ENCODE measurements at places on chromosomes 3 and 15.
A peak's percentile ranks its signal among the peaks of the same experiment; 100 is the strongest.

GRCh38 chr3:37766797-37767776 is 94.6 kb upstream of the CTDSPL start:
- no peak for DNase-seq

DNA sequence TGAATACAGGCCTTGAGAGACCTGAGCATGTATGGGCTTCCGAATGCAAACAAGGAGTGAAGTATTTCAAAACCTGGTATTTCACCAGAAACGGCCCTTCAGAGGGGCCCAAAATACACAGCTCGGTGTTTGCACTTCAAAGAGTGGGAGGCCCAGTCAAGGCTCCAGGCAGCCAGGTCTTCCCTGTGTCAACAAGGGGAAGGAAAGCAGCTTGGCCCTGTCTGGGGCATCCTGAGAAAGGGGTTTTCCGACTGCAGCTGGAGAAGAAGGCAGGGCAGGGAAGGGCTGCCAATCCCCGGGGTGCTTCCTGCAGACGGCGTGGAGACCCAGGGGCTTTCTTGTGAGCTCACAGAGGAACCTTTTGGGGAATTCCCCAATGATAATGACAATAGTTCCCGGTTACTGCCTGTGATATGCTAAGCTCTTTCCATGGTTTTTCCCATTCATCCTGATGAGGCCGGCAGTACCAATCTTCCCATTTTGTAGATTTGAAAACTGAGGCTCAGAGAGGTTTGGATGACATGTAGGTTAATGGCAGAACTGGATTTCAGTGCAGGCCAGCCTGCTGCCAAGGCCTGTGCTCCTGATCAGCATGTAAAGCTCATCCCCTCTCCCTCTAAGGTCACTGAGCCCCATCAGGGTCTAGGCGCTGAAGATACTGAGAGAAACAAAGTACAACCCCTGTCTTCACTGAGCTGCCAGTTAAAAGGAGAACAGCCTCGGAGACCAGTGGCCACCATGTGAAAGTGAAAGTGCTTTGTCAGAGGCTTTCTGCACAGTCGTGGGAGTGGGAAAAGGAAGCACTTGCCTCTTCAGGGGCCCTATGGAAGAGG is 43.0 kb upstream of the TLE3 start:
- no peak for DNase-seq

GRCh38 chr3:127454051-127454450 is 136.5 kb downstream of the TPRA1 start:
- DNase-seq: no peak

- no peak for DNase-seq
Measured at GRCh38 chr3:27302891-27303290, 66.3 kb downstream of the NEK10 start.

DNA sequence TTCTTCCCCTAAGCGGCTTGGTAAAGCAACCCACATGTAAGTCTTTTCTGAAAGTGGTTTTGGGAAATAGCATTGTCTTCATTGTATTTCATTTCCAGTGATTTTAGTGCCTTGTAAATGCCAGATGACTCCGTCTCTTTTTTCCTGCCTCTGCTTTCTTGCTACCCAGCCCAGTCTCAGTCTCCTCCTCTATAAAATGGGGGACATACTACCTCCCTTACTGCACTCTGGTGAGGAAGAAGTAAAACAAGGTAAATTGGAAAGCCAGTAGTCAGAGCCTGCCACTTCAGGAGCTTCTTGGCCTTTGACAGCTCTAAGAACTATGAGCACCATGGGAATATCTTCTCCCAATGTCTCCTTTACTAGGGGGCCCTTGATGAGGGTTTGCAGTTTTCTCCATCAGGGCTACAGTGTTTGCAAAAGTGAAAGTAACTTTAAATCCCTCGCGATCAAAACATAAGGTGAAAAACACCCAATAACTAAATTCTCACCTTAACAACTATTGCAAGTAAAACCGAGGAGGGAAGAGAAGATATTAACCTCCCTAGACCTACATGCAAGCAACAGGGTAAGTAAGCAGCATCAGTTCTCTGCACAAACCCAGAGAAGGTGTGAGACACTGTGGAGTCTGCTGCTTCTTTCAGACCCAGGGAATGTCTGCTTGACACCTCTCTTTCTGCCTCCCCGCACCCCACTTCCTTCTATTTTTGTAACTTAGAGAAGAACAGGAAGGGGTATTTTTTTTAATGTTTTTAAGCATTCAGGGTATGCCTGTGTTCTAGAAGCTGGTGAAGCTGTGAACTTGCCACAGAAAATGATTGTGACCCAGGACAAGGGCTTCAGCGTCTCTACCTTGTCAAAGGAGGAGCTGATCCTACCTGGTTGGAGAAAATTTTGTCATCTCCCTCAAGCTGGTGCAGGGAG is 159.1 kb upstream of the EOMES start:
- no peak for DNase-seq

- DNase-seq: peak; percentile 48
Measured at GRCh38 chr3:17179381-17180205, 294.8 kb downstream of the PLCL2 start.

GRCh38 chr3:184658223-184658928 is 53.5 kb downstream of the MAGEF1 start:
- DNase-seq: no peak

DNA sequence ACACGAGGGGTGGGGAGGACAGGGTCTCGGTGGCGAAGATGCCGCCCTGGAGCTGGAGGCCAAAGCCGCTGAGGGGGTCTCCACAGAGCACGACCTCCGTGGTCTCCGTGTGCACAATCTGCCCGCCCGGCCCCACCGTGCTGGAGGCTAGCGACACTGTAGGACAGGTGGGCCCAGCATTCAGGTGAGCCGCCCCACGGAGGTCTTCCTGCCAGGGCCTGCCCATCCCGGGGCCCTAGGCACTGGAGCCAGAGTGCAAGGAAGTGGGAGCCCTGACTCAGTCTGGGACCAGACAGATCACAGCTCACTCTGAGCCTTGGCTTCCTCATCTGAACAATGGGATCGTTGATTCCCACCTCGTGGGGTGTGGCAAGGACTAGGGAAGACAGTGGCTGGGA is 25.8 kb downstream of the GRIP2 start:
- DNase-seq: no peak

- no peak for DNase-seq
Measured at GRCh38 chr3:170437176-170437575, 18.5 kb downstream of the CLDN11 start.

GRCh38 chr3:33474896-33475295 is 34.7 kb upstream of the UBP1 start:
- DNase-seq: no peak

DNA sequence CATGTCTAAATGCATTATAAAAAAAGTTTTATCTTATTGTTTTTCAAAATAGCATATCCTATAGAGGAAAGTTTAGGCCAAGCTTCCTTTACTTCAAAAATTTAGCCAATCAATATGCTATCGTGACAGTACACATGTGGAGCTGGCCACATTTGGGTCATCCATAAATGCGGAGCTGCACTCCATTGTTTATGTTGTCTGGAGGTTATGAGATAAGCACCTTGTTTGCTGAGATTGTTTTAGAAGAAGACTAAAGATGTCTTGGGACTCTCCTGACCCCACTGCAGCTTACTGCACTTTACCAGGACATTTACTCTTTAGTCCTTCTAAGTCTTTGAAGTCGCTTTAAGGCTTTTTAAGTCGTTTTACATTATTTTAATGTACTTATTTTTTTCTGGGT is 265.9 kb downstream of the OCA2 start:
- no peak for DNase-seq

DNA sequence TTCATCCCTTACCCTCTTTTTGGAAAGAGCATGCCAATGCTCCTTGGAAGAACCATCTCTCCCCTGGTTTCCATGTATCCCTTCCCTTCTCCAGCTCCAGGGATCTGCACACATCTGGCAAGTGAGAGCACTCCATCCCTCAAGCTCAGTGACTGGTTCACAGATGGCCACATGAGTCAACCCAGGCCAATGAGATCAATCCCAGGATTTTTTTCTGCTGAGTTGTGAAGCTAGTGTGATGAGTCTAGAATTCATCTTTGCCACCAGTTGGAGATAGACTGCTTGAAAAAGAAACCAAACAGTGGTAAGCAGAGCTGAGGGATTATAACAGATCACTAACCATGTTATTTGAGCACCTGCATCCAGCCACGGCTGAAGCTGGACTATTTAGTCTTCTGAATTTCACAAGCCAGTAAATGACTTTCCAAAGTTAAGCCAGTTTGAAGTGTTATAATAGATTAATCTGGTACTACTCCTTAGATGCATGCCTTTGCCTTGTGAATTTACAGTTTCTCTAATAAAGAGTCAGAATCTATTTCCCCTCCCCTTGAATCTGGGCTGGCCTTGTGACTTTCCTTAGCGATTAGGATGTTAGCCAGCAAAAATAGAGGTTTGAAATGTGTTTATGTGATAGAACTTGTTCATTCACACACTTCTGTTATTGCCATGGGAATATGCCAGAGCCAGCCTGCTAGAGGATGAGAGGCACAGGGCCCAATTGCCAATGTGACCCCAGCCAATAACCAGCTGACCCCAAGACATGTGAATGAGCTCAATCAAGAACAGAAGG is 159.8 kb downstream of the WNT5A start:
- no peak for DNase-seq

- no peak for DNase-seq
Measured at GRCh38 chr3:10867384-10867783, 51.4 kb downstream of the SLC6A11 start.

- DNase-seq: no peak
Measured at GRCh38 chr3:121975702-121976302, 46.2 kb downstream of the ILDR1 start.

DNA sequence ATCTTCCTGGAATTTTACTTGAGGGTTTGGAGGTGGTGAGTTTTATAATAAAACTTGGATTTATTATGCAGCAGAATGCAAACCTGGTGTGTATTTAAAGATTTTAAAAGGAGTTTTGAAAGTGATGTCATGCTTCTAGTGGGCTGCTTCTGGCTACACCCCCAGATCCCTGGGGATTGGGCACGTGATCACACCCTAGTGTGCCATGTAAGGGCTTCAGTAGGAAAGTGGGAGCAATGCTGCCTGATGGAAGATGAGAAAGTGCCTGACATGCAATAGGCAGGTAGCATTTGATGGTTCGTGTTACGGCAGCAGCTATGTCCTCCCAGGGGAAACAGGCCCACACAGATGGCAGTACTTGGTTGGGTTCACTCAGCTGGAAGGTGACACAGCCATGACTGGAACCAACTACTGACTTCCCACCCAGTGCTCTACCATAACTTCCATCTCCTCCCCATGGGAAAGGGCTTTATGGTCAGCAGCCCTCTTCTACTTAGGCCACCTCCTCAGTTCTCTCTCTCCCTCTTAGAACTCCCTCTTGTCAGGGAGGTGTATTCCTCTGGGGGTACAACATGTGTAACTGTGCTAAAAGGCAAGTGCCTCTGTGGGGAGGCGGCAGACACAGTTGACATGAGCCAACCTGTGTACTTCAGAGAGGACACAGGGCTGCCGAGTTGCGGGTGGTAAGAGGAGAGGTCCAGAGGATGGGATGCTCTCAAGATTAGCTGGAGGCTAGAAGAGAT is 5.6 kb downstream of the ITPKA start:
- no peak for DNase-seq

GRCh38 chr3:105722943-105723556 is 145.8 kb downstream of the CBLB start:
- DNase-seq: no peak

DNA sequence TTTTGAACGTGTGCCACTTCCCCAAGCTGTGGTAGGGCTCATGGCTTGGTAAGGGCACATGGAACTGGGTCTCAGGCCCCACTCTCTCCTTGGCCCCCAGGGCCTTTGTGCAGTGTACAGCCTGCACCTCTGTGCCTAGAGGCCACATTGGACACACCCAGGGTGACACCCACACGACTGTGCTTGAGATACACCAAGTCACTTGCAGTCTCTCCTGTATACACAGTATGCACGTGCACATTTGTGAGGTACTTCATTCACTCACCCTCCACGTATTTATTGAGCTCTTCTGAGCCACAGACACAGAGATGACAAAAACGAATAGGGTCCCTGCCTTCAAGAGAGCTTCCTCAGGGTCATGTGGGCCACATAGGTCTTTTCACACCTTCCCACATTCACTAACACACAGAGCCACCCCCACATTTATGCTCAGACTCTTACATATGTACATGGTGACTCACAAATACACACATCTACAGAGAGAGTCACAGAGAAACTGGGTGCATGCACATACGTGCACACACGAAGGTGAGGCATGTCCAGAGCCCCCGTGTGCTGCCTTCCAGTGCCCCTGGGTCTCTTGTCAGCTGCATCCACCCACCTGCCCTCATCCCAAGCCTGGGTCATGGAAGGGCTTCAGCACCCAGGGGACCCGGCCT is 9.8 kb upstream of the TMEM115 start:
- DNase-seq: no peak

DNA sequence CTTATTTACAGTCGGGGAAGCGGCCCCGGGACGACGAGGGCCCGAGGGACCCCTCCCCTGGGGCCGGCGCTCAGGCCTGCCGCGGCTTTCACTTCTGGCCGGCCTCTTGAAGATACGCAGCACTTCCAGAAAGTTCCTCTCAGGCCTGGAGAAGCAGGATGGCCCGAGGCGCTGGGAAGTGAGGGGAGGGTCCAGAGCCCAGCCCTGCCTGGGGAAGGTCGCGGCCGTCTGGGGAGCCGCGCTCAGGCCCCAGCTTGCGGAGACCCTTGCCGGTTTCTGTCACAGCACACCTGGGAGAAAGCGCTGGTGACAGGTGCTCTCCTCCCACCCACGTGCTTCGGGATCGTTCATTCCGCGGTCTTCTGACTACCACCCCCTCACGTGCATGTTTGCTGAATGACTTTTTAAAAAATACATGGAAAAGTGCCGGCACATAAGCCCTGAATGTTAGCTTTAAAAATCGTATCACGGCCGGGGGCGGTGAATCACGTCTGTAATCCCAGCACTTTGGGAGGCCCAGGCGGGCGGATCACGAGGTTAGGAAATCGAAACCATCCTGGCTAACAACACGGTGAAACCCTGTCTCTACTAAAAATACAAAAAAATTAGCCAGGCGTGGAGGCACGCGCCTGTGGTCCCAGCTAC is 727 bp upstream of the TM2D3 start:
- no peak for DNase-seq

DNA sequence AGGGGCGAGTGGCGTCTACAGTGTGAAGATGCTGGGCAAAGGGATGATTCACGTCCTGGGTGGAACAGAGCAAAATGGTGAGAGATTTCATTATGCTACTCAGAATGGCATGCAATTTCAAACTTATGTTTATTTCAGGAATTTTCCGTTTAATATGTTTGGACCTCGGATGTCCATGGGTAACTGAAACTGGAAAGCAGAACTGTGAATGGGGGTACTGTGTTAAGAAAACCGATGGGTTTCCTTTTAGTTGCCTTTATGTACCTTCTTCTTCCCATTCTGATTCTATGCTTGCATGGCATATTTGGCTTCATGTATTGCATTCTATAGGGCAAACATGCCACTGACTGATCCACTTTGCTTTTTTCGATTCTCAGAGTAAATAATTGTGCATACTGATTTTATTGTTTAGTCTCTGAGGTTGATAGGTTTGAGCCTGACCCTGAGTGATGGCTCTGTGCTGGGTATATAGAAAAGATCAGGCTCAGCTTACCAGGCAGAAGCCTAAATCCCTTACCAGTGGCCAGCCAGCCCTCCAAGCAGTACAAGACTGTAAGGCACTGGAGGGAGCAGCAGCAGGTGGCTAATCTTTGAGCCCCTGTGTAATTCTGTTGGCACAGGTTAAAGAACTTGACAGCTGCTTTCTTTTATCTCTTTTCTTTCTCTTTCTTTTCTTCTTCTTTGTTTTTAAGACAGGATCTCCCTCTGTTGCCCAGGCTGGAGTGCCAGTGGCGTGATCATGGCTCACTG is 4.5 kb downstream of the QTRT2 start:
- no peak for DNase-seq

All from NCI-H510A (cell line).